Retinal pigment epithelial cell (primary cell): ENCODE measurements at places on chromosomes 1 and 21.

GRCh38 chr21:36704281-36704957, 5.5 kb downstream of the SIM2 start:
- no peak for DNase-seq

- no peak for DNase-seq
Observed at GRCh38 chr1:177703888-177704446, 265.9 kb downstream of the SEC16B start.

GRCh38 chr21:31592963-31593560, 66.4 kb upstream of the SOD1 start:
- DNase-seq = no peak

DNA sequence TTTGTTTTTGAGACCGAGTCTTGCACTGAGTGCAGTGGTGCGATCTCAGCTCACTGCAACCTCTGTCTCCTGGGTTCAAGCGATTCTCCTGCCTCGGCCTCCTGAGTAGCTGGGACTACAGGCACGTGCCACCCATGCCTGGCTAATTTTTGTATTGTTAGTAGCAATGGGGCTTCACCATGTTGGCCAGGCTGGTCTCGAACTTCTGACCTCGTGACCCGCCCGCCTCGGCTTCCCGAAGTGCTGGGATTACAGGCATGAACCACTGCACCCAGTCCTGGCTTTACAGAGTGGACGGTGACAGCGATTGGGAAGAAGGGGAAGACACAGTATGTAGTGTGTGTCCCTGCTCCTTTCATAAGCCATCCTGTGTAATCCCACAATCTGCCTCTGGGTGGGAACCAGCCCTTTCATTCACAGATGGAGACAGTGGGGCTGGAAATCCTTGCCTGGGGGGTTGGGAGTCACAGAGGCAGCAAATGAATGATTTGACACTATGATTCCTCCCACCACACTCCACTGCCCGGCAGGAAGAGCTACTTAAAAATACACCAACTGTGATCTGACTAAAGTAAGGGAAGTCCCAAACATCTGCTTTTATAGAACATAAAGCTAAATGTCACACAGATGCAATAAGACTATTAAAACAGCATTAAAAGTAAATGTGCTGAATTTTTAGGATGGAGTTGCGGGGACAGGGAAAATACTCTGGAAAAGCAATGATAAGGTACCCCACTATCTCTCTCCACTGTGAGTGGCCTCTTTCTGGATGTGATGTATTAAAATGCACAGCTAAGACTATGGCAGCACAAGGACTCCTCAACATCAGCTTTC, 4.5 kb downstream of the PARP1 start:
- no peak for DNase-seq

DNA sequence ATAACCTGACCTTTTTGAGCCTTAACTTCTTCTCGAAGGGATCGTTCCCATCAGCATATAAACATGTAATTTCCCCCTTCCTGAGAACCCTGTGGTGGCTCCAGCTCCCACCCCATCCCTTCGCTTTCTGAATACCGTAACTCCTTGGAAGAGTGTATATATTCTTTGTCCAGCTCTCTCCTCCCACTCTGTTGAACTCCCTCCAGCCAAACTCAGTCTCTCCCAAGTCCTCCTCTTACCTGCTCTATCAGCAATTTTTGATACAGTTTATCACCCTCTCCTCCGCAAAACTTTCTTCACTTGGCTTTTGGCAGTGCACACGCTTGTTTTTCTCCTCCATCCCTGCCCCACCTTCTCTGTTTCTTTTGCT, 109.9 kb upstream of the SLC25A33 start:
- DNase-seq = no peak

- no peak for DNase-seq
Observed at GRCh38 chr1:41598325-41598724, 113.8 kb upstream of the EDN2 start.

DNA sequence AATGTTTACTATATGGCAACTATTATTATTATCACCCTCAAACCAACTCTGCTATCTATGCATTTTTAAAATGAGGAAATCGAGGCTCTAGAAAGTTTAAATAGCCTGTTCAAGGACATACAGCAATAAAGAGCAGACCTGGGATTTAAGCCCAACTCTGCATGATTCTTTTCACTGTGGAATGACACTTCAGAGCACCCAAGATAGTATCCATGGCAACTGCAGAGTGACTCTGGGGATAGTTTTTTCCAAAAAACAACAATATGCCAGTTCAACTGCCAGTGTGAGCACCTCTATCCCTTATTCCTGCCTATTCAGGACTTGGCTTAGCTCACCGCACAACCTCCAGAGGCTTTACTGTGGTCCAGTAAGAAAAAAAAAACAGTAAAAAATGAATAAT, 293.9 kb downstream of the BRINP2 start:
- no peak for DNase-seq

DNA sequence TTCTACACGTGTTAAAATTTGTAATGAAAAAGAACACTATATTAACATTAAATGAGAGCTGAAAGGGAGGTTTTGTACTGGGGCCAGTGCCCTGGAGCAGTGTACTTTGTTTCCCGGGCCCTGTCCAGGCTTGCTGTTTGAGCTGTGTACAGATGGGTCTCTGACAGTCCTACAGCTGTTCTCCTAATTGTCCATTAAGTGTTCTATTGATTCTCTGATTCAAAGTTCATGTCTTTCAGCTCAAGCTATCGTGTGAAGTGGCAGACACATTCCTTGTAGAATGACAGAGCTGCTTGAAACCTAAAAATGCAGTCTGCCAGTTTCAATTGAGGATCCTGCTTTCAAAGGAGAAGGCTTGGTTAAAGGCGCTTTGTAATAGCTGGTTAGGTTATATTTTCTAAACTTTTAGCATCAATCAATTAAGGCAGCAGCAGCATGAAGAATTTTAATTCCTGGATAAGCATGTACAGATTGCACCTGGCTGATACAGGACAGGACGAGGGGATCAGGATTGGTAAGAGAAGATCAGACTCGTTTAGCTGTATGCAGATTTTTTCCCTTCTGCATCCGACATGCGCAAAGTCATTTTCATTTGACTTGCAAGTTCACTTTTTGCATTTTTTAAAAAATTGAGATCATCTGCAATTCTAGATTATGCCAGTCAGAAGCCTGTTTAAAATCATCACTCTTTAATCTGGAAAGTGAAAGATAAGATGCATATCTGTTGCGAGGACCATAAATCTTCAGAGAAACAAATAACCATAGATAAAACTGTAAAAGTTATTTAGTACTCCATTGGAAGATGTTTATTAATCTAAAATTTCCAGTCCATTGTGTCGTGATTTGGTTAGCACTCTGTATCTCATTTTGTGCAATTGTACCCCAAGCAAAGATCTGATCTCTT, 98.5 kb downstream of the ATG4C start:
- no peak for DNase-seq

DNA sequence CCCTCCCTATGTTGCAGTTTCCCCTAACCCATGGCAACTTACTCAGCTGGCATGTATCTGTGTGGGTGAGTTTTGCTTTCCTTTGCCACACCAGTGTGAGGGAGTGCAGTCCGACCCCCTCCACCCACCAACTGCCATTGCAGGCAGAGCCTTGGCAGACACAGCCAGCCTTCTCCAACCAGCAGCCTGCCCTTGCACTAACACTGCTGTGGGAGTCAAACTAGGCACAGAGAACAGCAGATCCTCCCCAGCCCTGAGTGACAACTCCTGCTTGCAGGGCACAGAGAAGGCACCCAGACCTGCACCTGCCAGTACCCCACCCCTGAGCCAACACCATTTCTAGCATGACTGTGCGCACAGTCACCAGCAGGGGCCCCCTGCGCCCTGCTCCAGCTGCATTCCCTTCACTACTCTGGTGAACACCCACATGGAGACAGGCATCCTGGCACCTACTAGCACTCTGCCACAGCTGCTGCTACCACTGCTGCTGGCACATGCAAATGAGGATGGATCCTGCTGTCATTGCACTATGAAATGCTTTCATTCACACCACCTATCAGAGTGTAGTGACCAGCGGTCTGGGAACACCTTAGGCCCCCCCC, 98.4 kb downstream of the MAGI3 start:
- DNase-seq = no peak

GRCh38 chr1:1442069-1442770, 6.7 kb downstream of the VWA1 start:
- no peak for DNase-seq

- DNase-seq = no peak
Observed at GRCh38 chr1:81775510-81775909, 25.2 kb upstream of the ADGRL2 start.

DNA sequence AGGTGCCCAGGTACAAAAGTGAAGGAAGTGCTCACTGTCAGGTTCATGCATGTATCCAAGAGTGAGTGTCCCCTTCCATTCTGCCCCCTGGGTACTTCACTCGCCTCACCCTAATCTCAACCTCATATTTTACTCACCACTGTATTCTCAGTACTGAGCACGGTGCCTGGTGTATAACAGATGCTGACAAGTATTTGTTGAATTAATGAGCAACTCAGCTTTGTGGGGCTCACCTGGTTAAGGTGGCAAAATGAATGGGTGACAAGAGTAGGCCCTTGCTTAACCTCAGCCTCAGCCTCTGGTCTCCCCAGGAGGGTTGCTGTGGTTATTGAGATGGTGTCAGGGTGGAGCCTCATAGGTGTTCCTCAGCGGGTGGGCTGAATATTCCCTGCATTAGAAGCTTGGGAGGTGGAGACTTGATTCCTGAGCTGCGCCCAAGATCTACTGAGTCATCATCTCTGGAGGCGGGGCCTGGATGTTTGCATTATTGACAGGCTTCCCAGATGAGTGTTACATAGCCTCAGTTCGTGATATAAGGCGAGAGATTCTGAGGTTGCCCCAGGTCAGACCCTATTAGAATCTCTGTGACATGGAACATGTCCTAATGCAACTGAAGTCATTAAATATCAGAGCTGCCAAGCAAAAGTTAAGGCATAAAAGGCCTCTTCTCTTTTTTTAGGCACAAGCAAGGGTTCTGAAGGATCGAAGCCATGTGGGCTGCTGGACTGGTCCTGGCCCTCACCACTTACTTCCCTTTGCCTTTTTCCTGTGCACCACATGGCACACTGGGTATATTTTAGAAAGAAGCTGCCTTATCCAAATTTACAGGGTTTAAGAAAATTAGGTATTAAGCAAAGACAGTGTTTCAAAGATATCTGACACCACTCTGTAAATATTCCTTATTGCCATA, 39.2 kb downstream of the SYT6 start:
- DNase-seq = no peak

- DNase-seq = no peak
Observed at GRCh38 chr1:55056632-55056992, 17.3 kb downstream of the PCSK9 start.

DNA sequence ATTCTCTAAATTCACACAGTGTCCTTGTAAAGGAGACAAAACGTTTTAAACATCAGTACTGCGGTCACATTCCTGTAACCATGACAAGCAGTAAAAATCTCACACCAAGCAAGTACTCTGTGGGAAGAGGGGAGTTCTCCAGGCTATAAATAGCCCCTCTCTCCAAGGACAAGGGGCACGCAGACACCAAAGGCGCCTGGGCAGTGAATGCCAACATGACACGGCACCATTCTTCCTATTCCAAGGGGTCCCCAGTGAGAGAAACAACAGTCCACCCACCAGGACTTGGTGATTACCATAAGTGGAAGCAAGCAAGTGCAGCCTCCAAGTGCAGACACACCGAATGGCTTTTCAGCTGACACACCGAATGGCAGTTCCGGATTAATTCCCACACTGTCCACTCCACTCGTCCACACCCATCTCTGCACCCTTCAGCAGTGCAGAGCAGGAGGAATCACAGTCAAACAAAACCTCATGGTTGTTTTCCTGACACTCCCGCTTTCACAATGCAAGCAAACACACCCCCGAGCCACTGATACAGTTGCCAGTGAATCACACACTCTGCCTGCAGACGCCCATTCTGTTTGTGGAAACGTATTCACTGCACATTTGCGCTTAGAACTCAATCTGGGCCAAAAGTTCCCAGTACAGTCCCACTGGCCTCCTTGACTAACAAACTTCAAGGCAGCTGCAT, 1.8 kb downstream of the PTTG1IP start:
- DNase-seq = no peak

DNA sequence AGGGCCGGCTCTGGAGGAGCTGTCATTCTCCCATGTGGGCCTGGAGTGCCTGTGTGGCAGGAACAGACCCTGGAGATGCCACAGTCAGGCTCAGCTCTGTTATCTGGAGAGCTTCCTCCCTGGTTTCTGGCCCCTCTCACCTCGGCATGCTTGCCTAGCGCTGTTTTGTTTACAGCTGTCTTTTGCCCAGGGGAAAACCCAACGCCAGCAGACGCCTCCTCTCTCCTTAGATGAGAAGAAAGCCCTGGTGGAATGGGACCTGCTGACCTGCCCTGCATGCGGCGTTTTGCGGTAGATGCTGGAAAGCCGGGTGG, 104.9 kb downstream of the CRYAA start:
- DNase-seq = no peak

- no peak for DNase-seq
Observed at GRCh38 chr1:245304698-245305097, 149.9 kb downstream of the KIF26B start.

DNA sequence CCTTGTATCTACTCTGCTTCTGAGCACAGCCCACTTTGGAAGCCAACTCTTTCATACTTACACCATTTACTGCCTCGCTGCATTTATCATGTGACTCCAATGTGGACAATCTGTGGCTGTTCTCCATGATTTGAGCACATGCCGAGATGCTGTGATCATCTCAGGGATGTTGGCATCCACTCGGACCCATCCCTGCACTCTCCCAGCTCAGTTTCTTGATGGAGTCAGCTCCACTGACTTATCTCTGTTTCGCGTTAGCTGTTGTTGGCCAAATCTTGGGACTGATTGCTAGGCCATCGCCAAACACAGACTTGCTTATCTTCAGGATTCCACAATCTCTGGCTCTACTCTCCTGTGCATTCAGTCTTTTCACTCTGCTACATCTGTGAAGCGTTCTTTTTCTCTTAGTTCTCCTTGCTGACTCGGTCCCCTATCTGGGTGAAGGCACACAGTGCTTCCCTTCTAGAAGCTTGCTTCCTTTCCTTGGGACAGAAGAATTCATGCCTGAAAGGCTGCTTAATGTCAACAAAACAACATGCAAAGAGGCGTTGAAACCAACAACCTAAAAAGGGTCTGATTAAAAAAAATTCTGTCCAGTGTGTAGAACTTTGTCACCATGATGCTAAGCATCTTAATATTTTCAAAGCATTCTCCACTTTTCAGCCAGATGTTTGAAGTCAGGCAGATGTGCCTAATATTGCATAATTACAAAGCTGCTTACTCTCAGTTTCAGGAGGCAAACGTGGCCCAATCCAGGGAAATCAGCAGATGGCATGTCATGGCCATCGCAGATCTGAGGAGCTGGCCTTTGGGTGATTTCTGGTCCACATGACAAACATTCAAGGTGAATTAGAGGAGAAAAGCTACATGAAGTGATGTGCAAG, 120.7 kb downstream of the NGF start:
- DNase-seq = no peak

DNA sequence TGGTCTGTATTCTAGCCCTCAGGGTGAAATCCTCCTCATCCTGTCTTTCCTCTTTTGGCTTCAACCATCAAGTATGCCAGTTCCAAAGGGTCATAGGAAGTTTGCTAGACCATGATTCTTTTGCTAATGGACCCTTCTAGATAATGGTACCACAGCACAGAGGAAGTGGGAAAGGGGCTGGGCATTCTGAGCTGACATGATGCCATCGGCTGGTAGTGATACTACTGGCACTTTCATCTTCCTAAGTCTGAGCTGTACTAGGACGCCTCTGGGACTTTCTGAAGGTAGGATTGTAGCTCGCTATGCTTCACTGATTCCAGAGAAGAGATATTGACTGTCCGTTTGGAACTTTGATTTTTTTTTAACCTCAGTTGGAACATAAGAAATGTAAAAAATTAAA, 11.4 kb downstream of the FASLG start:
- no peak for DNase-seq
